Activated CD4-positive, alpha-beta T cell treated with anti-CD3 and anti-CD28 coated beads for 4 hours (primary cell): ENCODE measurements at places on chromosomes 3 and 15.
A peak's percentile ranks its signal among the peaks of the same experiment; 100 is the strongest.

DNA sequence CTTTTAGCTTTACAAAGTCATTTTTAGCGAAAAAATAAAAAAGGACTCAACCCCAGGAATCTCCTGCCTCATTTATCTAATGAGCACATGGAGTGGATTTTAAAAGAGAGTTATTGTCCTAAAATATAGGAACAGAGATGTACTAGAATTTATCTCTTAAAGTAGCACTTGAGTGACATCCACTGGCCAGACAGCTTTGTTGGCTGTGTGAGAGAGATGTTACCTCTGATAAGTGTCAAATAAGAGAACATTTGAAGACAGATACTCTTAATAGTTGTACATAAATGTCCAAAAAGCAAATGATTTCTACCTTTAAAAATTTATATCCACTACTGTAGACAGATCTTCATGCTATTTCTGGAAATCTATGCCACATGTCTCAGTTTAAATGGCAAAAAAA, 12.3 kb upstream of the MFSD1 start:
- DNase-seq = no peak

DNA sequence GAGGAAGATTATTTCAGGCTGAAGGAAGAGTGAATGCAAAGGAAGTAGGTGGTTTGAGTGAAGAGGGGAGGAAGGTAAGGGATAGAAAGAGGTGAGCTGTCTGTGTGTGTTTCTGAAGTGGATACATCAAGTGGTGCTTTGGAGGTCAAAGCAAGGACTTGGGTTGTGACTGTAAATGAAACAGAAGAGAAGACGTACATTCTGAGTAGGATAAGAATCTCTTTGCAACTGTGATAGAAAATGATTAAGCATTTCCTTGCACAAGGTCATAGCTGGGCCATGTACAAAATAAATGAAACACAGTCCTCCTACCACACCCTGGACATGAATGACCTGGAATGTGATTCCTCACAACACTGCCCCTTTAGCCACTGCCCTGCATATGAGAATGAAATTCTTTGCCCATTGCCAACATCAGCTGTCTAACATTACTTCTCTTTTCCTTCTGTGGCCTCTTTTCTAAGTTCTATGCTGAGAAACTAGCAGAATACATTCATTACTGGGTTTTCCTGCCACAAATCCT, 28.3 kb upstream of the MINDY4B start:
- DNase-seq = no peak

DNA sequence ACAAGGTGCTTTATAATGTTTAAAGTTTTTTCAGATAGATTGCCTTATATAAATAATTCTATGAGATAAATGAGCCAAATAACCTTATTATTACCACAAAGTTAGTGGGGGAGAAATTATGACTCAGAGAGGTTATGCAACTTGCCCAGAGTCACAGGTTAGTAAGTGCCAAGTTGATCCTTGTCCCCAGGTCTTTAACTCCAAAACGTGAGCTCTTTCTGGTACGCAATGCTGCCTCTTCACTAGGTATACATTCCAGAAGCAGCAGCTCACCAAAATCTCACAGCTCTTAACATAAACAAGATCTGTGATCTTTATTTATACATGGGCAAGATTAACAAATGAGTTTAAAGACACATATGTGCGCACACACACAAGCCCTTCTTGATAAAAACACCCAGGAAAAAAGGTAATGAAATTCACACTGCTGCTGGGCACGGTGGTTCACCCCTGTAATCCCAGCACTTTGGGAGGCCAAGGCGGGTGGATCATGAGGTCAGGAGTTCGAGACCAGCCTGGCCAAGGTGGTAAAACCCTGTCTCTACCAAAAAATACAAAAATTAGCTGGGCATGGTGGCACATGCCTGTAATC, 59.8 kb upstream of the NR2F2 start:
- DNase-seq = no peak

DNA sequence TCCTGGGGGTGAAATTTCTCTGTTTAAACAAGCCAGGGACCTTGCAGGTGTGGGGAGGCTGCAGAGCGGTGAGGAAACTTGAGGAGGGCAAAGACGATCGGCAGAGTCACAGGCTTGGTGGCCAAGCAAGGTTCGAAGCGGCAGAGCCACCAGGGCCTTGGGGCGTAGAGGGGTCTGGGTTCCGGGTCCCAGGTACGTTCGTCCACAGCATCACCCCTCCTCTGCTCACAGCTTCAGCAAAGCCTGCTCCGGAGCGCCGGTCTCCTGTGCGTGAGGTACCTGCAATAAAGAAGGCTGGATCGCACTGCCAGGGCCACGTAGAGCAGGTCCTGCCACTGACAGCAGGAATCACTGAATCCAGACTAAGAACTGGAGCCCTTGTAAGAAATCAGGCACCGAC, 66.8 kb upstream of the PCSK6 start:
- no peak for DNase-seq

- DNase-seq = no peak
These were observed 34.5 kb upstream of the MAP3K13 start for GRCh38 chr3:185328324-185329004.

- DNase-seq = no peak
These were observed 11.4 kb upstream of the CCDC174 start for GRCh38 chr3:14640157-14640562.

DNA sequence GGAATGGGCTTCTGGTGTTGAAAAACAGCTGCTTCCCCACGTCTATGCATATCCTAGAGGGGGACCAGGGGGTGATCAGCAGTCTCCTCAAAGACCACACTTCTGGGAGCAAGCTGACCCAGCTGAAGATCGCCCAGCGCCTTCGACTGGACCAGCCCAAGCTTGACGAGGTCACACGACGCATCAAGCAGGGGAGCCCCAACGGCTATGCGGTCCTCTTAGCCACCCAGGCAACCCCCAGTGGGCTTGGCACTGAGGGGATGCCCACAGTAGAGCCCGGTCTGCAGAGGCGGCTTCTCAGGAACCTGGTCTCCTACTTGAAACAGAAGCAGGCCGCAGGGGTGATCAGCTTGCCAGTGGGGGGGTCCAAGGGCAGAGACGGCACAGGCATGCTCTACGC, 2.5 kb downstream of the RBM15B start:
- DNase-seq = no peak

GRCh38 chr3:98038286-98038685, 3.2 kb upstream of the GABRR3 start:
- DNase-seq = no peak

GRCh38 chr3:29565236-29565635, 284.4 kb downstream of the RBMS3 start:
- DNase-seq = no peak

GRCh38 chr15:58329781-58330671, 101.8 kb upstream of the LIPC start:
- no peak for DNase-seq

DNA sequence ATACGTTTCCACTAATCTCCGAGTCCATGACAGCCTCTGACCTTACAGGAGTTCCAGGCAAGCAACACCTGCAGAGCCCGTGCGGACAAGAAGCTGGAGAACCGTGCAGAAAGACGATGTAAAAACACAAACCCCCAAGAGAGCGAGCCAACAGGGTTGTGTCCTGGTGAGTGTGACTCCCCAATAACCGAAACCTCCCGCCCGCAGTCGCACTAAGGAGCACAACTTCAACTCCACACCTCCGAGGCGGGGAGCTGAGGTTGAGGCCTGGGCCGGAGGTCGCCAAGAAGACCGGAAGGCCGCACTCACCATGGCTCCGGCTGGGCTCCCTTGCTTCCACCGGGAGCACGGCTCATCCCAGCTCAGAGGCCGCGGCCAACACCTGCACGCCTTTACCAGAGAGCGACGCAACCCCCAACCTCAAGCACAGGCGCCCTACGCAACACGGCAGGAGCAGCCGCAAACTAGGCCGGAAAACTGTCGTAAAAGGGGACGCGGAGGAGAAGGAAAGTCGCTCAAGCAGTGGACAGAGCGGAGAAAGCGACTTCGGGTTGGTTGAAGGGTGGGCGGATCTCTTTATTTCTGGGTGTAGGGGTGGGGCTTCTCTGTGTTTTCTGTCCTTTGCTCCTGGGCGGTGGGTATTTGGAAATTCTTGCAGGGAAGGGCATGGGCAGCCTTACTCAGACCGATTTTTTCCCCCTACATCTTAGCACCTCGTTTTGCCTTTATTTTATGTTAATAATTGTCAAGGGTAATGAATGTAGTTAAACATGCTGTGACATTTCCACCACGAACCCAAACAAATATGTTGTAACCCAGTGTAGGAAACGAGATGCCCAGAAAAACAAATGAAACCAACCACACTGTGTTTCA, at the start of gene DNAJC19:
Gene DNAJC19 (minus strand): TSS at position 446 of the 873 bp plus-strand sequence. CDS start 134 bp downstream, at position 312.
- DNase-seq = peak; percentile 88

GRCh38 chr3:112117841-112118571, 15.0 kb downstream of the GCSAM start:
- no peak for DNase-seq

GRCh38 chr15:40847223-40847961, 3.5 kb downstream of the SPINT1 start:
- no peak for DNase-seq

DNA sequence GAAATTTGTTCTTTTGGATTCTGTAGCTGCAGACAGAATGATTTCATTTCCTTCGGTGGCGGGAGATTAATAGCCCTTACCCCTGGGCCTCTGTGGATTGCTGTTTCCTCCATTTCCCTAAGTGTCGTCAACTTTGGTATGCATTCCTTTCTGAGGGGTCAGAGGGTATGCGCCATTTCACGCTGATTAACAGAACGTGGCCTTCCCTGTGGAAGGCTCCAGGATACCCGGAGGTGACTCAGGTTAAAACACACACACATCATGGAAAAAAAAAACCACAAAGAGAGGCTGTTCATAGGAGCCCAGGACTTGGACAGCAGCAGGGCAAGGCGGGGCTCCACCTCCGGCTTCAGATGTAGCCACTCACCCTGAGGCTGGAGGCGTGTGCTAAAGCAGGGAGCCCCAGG, 51.9 kb downstream of the EPHB1 start:
- no peak for DNase-seq

- no peak for DNase-seq
These were observed 74.6 kb upstream of the LEKR1 start for GRCh38 chr3:156751461-156752025.

DNA sequence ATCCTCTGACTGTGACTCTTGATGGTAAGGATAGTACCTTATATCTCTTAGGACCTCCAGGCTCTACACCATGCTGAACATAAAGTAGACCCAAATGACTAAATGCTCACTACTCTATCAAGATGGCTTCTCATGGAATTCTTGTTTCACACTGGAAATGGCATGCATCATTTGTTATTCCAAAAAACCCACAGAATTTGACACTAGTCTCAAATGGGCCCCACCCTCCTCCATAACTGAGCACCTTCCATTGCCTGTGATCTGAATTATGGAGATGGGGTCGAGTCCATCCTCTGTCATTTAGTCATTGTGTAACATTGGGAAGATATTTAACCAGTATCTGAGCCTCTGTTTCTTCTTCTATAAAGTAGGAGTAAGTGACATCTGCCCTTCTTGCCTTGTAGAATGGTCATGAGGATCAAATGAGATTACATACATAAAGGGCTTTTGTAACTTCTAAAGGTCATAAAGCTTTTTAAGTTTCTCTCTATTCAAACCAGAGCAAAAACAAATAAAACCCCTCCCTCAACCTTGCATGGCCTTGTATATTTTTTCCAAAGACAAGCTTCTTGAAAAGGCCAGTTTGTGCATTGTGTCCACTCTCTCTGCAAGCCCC, 57.0 kb upstream of the PTX3 start:
- DNase-seq = no peak

- no peak for DNase-seq
These were observed 279.9 kb upstream of the UMPS start for GRCh38 chr3:124450366-124450765.

GRCh38 chr3:23002836-23003732, 200.0 kb upstream of the UBE2E2 start:
- no peak for DNase-seq

GRCh38 chr3:169170456-169170855, 493.1 kb downstream of the MECOM start:
- no peak for DNase-seq
